Endothelial cell of umbilical vein (primary cell): ENCODE measurements at places on chromosomes 1 and 21.

GRCh38 chr21:34222031-34222335 is 141.8 kb upstream of the KCNE2 start:
- DNase-seq, result no peak

DNA sequence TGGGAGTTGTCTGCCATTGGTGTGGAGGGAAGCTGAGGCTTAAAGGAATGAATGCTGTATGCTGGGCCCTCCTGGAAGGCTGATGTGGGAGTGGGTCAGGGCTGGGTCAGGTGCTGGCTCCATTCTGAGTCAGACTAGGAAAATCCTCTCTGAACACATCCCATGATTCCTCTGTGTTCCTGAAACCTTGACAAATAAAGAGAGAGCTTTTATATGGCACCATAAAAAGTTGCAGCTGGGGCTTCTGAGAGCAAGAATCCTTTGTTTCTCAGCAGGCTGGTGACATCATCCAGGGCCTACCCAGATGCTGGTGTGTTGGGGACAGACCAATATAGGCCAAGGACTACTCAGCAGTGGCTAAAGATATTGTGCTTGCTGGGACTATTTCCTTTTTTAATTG is 27.8 kb upstream of the NFASC start:
- no peak for DNase-seq

DNA sequence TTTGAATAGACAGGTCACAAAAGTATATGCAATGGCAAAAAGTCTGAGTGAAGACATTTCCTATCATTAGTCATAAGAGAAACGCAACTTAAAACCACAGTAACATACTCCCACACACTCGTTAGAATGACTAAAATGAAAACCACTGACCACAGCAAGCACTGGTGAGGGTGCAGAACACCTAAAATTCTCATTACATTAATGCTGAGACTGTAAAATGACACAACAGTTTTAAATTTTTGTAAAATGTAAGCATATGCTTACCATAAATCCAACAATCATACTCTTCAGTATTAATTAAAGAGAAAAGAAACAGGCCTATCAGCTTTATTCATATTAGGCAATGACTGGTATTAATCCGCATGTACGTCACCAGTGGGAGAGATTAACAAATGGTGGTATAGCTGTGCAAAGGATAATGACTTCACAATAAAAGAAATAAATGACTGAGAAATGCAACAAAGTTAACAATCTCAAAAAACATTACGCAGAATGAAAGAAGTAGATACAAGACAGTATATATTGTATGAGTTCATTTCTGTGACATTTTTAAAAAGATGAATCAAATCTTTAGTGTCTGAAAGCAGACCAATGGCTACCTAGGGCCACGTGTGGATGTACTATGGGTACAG is 253.5 kb downstream of the AKT3 start:
- DNase-seq, result no peak

DNA sequence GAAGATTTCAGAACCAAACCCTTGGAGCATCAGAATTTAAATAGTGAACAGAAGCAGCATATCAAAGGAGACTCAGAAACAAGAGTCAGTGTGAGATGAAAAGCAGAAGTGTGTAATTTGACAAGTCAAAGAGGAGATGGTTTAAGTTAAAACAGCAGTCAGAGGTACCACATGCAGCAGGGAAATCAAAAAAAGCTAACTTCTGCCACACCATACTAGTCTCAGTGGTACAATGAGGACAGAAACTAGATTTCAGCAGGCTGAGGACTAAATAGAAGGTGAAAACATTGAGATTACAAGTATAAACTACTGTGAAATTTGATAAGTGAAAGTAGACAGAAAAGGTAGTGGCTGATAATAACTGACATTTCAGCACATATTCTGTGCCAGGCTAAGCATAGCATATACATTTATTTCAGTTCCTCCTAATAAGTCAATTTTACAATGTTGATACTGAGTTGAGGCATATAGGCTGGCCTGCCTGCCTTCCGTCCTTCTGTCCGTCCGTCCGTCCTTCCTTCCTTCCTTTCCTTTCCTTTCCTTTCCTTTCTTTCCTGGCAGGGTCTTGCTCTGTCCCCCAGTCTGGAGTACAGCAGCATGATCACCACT is 12.6 kb downstream of the SUCO start:
- no peak for DNase-seq

GRCh38 chr1:152964536-152964935 is 5.9 kb upstream of the SPRR4 start:
- DNase-seq, result no peak

GRCh38 chr1:112817555-112818373 is 102.6 kb upstream of the PPM1J start:
- DNase-seq, result no peak

GRCh38 chr1:153976819-153977249 is 640 bp downstream of the JTB start:
- DNase-seq, result no peak

GRCh38 chr1:14138135-14138506 is 438.1 kb downstream of the PRDM2 start:
- no peak for DNase-seq

DNA sequence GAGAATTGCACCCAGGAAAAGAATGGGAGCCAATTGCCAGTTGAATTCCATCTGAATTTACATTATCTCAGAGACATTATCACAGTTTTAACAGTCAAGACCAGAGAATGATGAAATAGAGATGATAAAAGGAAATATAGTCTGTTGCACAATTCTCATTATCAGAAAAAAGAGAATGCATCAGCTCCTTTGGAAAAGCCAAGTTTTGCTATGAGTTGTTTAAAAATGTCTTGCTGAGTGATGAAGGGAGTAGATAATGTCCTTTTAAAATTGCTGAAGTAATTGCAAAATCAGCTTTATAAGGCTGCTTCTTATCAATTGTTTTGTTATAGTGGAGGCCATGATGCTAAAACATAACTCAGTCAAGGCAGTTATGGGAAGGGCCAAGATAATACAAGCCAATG is 37.9 kb upstream of the EEIG2 start:
- no peak for DNase-seq

DNA sequence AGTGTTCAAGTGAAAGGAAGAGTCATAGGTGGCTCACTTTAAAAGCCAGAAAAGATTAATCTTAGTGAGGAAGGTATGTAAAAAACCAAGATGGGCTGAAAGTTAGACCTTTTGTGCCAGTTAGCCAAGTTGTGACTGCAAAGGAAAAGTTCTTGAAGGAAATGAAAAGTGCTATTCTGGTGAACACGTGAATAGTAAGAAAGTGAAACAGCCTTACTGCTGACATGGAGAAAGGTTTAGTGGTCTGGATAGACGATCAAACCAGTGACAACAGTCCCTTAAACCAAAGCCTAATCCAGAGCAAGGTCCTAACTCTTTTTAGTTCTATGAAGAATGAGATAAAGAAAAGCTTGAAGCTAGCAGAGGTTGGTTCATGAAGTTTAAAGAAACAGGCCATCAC is 106.4 kb downstream of the CTH start:
- DNase-seq, result no peak

- no peak for DNase-seq
These were observed 25.8 kb upstream of the AADACL3 start for GRCh38 chr1:12690156-12690555.

DNA sequence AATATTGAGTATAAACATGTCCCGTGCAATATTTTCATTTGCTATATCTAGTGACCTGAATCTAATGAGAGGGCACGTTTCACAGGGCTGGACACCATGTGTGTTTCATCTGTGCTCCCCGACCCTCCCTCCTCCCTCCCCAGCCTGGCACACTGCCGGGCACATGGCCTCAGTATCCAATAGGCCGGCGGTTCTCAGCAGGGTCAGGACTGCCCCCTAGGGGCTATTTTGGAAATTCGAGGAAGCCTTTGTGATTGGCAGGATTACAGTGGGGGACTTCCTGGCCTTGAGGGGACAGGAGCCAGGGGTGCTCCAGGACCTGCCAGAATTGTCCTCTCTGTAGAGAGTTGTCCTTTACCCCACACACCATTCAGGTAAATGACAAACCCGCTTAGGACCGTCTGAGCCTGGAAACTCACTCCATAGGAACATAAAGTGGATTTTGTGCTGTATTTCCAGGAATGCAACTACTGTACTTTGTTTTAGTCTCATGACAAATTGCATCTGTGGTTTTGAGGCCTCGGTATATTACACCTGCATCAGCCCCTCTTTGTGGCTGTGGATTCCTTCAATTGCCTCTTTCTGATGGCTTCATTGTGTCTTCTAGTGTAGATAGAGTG is 109.5 kb upstream of the SIM2 start:
- peak; percentile 36 for DNase-seq

- DNase-seq, result no peak
These were observed 33.0 kb downstream of the RIPPLY3 start for GRCh38 chr21:37039411-37040075.

DNA sequence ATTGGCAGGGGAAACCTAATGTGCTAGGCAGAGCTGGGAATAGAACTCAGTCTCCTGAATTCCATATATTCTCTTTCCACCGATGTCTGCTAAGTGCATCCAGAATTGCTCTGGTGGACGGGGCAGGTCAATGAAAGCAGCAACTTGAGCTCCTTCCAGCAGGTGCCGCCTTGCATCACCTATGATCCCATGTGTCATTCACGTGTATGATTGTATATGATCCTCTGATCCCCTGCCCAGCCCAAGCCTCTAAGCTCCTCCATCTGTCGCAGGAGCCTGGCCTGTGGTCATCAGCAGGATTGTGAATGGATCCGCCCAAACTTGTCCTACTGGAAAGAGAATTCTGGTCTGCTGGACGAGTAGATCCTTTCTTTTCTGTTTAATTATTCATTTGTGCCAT is 13.1 kb downstream of the ACTA1 start:
- no peak for DNase-seq

GRCh38 chr1:52386458-52386857 is 17.8 kb downstream of the ORC1 start:
- DNase-seq, result no peak

- peak; percentile 37 for DNase-seq
These were observed 325.1 kb downstream of the HHAT start for GRCh38 chr1:210653771-210654170.

DNA sequence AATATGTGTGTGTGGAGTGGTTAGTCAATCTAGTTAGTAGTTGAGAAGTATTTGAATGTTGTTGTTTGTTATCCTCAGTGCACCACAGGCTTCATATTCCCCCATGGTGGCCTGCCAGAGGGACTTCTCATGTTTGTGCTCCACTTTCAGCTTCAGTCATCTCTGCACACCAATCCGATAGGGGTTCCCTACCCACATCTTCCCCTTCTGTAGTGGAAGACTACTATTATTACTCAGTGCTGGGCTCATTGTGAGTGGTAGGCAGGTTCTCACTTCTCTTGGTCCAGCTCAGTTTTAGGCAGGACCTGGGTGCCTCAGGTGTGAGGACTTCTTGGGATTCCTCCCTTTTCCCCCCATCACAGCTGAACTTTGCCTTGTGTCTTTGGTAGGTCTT is 14.2 kb downstream of the MT1HL1 start:
- DNase-seq, result no peak

DNA sequence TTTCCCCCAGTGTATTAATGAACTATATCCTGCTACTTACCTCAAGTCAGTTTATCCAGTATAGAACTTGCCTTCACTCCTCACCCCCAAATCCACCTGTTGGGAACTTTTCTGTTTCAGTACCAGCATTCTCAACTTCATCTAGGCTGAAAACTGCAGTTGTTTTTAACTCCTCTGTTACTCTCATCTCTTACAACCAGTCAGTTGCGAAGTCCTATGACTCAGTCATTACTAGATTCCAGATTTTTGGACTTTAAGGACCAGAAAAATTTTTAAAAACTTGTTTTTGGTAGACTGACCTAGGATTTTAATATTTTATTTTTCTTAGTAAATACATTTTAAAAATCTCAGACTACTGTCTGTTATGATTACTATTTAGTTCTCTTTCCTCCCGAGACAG is 8.1 kb downstream of the GNAI3 start:
- no peak for DNase-seq

DNA sequence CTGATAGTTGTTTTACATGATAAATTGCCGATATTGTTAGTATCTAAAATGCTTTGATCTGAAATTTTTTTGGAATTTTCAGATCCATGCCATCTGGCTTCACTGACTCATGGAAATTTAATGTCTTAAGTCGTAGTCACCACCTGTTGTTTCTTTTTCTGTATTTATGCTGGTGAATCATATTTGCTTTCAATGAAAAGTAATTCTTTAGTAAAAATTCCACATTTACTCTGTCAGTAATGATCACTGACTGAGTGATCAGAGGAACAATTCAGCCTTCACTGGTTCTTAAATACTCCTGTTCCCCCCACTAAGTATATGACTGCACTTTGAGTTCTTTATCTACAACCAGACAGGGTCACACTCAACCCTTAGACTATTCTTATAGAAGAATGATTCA is 185.6 kb upstream of the NRIP1 start:
- peak; percentile 26 for DNase-seq

DNA sequence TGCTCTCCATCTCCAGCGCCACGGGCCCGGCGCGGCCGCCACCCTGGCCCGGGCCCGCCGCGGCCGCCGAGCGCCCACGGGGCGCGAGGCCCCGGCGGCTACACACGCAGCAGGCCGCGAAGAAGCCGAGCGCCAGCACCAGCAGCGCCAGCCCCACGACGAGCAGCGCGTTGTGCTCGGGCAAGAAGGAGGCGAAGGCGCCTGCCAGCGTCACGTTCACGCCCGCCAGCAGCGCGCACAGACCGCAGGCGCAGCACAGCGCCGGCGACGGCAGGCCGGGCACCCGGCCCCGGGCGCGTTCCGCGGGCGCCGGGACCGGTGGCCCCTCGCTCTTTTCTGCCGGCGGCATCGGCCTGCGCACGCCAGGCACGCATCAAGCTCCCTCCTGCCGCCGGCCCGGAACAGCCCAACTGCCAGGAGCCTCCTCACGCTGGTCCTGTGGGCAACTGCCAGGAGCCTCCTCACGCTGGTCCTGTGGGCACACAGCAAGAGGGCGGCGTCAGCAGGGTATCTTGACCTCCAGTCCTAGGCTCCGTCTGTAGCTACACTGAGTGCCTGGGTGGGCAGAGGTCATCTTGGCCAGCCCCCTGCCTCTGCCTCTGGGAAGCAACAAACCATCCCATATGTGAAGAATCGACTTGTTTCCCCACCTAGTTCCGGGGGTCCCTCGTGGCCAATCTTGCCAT is 18.1 kb downstream of the KNCN start:
- peak; percentile 30 for DNase-seq

GRCh38 chr1:115031595-115031994 is 2.0 kb downstream of the TSHB start:
- no peak for DNase-seq

DNA sequence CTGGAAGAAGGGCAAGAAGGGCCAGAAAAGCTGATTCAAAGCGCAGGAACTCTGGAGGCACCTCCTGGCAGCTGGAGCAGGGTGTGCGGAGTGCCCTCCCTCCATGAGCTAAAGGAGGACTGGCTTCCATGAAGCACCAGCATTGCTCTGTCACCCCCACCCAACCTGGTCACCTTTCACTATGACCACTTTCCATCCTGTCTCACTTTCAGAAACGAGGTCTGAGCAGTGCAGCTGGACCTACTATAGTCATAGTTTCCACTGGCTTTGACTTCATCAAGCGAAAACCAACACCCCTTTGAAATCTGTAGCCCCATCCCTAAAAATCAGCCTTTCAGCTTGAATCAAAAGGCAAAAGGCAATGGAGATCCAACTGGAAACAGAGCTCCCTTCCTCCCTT is 84.8 kb upstream of the CACNA1E start:
- DNase-seq, result no peak
